Fibroblast of villous mesenchyme (primary cell): ENCODE measurements at places on chromosomes 4 and X.

DNA sequence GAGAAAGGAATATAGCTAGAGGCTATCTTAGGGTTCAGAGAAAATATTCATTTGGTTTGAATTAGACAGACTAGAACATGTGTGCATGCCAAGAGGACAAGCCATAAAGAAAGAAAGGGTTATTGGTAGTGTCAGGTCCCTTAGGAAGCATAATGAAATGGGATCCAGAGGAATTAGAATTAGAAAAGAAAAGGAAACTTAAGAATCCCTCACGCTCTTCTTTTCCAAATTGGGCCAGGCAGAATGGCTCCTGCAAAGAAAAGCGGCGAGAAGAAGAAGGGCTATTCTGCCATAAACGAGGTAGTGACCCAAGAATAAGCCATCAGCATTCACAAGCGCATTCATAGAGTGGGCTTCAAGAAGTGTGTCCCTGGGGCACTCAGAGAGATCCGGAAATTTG lies 4.9 kb upstream of the ABCG2 start:
- DNase-seq, result no peak

GRCh38 chrX:103754401-103754800 lies 22.2 kb upstream of the PLP1 start:
- DNase-seq, result no peak

DNA sequence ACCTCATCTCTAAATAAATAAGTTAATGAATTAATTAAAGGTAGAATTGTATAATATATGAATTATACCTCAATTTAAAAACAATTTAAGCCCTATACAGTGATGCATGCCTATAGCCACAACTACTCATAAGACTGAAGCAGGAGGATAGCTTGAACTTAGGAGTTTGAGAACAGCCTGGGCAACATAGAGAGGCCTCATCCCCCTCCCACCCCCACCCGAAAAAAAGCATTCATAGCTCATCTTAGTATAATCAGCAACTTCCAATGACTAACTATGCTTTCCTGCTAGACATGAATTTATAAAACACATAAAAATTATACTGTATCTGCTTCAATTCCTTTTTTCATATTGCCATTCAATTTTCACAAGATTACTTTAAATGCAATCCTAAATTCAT lies 1.6 kb downstream of the LRBA start:
- no peak for DNase-seq

- no peak for DNase-seq
These were observed 108.4 kb downstream of the GUCY2F start for GRCh38 chrX:109373468-109373867.

GRCh38 chrX:10095246-10095645 lies 61.5 kb upstream of the CLCN4 start:
- DNase-seq, result no peak
